ENCODE measurements at places on chromosomes 5 and 9.

DNA sequence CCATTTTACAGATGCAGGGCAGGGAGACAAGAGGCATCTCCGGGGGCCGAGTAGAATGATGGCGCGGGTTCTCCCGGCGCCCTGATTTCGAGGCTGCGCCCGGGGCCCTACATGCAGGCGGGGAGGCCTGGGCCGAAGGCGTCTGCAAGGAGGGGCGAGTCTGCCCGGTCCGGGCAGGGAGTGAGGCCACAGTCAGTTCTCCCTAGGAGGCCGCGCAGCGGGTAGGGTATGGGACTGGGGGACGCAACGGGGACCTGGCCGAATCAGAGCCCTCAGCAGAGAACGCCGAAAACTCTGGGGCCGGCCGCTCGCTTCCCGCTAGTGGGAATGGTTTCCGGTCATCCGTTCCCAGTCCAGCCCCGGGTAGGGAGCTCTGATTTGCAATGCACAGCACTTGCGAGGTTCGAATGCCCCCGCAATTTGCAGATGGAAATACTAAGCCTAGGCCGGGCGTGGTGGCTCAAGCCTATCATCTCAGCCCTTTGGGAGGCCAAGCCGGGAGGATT is 6.4 kb downstream of the TLX3 start:
- no peak for DNase-seq

DNA sequence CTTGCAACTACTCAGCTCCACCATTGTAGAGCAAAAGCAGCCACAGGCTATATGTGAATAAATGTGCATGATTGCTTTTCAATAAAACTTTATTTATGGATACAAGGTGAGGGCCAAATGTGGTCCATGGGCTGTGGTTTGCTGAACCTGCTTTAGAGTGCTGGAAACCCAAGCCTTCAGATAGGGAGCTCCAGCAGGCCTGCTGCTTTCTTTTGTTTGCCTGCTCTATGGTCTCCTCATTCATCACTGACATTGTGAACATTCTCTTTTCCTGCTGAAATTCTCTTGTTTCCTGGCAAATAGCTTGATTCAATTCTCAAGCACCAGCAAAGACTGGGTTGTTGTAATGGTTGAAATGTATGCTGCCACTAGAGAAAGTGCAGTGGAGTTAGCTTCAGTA is 26.0 kb downstream of the EGFLAM start:
- DNase-seq, result no peak

GRCh38 chr9:2700909-2701550 is 16.3 kb upstream of the KCNV2 start:
- DNase-seq, result no peak

DNA sequence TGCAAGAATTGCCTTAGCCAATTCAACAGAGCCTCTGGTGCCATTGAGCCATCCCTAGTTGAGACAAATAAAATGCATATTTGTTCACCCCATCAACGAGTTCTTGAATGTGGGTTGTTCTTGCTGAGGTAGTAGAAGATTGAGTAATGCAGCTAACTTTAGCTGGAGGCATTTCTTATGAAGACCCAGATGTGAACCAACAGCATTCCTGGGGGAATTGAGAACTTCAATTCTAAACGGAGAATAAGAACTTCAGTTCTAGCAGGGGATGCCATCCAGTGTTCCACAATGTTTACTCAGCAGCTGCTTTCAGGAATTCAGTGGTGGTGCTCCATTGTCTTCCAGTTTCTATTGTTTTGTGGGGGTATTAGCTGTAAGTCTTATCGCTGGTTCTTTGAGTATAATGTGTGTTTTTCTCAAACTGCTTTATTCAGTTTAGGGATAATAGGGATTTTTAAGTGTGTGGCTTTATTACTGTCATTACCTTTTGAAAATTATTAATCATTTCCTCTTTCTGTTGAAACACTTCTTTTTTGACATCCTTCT is 1968.2 kb upstream of the NUDT12 start:
- no peak for DNase-seq

GRCh38 chr9:4674783-4675182 is 4.6 kb upstream of the CDC37L1 start:
- DNase-seq, result no peak

DNA sequence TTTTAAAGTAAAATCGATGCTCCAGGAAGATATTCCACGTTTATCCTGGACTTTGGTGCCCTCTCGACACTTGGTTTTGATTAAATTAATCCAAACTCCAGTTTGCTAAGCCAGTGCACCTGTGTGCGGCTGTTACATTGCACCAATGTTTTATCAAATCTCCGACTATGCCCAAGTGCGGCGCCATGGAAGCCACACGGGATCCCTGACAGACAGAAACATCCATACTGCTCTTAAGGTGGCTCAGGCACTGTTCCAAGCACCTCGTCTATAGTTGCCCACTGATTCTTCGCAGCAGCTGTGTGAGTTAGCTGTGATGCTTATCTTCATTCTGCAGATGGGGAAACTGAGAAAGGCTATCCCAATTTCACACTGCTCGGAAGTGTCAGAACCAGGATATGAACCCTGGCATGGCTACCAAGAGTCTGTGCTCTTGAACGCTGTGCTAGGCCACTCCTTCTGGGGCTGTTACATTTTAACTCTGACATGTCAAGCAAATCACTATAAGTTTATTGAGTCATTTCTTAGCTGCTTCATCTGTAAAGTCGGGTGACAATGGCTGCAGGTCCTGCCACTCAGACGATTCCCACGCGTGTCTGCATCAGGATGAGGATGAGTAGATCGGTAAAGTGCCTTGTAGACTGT is 113.0 kb downstream of the ADAMTS2 start:
- no peak for DNase-seq

DNA sequence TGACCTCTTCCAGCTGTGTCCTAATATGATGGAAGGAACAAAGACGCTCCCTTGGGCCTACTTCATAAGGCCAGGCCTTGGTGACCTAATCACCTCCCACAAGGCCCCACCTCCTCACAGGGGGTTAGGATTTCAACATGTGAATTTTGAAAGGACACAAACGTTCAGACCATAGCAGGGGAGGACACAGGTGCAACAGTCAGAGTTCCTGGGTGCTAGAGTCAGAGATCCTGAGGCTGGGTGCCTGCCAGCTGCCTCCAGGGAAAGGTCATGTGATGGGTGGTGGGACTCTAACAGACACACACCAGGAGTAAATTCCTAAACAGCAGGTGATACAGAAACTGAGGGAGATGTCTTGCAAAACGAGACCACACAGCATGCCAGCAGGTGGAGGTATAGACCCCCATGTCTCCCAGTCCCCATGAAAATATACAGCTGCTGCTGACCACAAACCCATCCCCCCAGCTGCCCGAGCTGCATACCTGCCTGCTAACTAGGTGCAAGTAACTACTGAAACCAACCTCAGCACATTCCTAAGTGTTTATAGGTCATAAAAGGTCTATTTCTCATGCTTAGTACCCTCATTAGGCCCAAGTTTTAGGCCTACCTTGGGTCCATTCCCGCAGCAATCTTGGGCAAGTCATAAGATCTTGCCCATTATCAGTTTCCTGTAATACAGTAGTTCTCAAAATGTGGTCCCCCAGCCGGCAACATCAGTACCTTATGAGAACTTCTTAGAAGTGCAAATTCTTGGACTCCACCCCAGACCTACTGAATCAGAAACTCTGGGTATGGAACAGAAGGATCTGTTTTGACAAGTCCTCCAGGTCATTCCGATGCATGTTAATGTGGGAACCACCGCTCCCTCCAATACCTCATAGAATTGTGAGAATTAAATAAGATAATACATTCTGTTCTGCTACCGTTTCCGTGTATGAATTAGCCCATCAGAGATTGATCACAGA is 245.3 kb downstream of the ENC1 start:
- DNase-seq, result no peak

GRCh38 chr5:139901251-139901575 is 105.6 kb downstream of the PSD2 start:
- DNase-seq, result no peak

GRCh38 chr5:112975721-112976431 is 722 bp upstream of the DCP2 start:
- DNase-seq, result no peak

GRCh38 chr5:77844373-77844622 is 68.2 kb upstream of the TBCA start:
- DNase-seq, result no peak

DNA sequence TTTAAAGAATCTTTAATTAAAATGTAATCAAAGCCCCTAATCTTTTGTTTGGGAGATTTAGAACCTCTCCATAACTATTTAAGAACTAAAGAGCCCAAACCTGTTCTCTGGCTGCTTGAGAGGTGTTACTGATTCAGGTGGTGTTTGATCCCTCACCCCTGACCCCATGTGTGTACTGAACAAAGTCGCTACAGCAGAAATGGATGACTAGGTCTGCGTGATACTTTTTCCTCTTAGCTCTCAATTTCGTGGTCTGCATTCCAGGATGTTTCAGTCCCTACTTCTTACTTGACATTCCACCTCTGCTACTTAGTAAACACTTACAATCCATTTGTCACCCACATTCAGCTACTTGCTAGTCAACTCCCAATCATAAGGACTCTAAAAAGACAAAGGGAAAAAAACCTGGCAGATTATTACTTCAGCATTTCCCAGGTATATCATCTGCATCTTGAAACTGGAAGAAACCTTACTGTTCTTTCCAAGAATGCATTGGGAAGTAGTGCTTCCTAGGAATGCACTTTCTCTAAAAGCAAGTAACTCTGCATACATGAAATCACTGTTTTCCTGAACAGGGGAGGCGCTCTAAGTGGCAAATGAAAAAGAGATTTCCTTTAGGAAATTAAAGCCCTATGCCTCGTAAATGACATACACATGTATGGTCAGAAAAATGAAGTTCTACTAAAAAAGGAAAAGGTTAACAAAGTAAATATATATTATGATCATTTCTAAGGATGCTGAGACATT is 1091.6 kb downstream of the PTPRD start:
- DNase-seq, result no peak

DNA sequence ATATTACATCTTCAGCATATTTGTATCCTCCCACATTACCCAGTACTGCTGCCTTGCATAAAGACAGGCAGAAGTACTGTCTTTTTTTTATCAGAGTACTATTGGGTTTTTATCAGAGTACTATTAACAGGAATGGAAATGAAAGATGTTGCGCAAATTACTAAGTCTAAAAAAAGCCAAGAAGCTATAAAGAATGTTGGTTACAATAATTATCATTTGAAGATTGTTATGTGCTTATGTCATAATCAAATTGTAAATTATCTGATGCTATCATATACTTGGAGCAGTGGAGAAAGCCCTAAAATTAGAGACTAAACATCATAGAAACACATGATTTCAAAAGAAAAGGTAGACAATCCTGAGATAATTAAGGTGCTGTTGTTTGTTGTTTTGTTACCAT is 188.8 kb downstream of the CCDC192 start:
- no peak for DNase-seq

DNA sequence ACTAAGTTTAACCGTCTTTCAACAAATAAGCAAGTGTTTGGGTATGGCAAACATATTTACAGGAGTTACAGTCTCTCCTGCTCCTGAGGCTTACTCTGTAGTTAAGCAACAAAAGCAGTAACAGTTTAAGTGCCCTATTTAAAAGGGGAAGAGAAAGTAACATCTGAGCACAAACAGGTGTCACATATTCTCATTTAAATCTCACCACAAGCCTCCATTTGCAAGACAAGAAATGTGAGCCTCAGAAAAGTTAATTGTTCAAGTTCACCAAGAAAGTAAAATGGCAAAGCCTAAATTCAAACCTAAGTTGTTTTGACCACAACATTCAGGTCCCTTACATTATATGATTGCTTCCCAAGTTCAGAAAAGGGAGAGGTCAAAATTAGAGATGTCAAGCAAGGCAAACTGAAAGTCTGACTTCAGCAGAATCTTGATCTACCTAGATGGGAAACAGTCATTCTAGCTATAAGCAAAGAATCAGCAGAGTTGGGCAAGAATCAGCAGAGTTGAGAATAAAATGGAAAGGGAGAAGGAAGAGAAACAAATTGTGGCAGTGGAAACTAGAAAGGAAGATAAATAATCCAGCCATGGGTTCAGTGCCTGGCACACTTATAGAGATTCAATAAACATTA is 93.4 kb downstream of the STRBP start:
- DNase-seq, result no peak

- DNase-seq, result no peak
Measured at GRCh38 chr5:56973473-56973872, 21.6 kb upstream of the MIER3 start.

DNA sequence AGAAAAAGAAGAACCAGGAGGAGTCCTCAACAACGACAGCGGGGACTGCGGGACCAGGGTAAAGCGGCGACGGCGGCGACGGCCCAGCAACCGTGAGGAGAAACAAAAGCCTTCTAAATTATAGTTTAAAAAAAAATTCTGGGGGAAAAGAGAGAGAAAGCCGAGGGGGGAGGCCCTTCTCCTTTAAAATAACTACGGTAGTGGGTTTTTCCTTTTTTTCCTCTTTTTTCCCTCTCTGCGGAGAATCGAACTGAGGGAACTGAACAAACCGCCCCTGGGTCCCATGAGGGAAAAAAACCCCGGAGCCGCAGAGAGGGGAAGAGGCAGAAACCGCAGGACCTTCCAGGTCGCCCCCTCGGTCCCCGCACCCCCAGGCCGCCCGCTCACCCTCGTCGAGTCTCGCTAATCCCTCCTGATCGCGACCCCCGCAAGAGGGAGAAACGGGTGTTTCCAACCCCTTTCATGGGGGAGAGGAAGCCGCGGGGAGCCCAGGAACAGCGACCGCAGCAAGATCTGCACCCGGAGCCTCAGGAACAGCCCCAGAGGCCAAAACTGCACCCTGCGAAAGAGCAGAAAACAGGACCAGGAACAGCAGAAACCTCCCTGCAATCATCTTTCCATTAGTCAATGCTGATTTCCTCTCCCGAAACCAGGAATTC is 453 bp downstream of the CPEB4 start:
- no peak for DNase-seq

DNA sequence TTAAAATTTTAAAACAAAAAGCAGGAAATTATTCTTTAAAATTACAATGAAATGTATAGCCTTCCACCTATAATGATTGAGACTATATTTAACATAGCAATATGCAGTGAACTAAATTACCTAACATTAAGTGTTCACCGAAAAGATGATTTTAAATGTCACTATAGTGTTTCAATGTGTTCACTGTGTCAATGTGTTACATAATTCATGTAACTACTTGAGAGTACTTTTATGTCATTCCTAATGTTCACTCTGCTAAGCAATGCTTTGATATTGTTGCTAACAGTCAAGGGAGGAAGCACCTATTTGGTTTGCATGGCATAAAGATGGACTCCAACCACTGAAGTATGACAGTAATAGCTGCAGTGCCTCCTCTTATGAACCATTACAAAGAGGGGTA is 629.8 kb upstream of the C9orf72 start:
- no peak for DNase-seq

DNA sequence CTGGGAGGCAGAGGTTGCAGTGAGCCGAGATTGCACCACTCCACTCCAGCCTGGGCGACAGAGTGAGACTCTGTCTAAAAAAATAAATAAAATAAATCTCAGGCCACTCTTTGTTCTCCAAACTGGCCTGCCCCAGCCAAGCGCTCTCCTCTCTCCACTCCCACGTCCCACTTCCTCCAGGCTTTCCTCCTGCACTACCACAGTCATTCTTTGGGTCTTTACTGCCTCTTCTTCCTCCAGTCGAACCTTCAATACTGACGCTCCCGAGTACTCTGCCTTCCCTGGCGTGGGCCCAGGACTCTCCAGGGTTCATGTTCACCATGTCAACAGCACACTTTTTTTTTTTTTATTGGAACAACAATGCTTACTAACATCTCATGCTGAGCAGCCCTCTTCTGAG is 23.9 kb downstream of the RNF130 start:
- no peak for DNase-seq
